Neural progenitor cell (in vitro differentiated cells): ENCODE measurements at places on chromosomes 5 and 9. TPM values are rescaled to one million over a fixed set of nuclear protein-coding genes. Genes with fewer than 3 reads are reported as not detected.

SHISAL2B gene
- 10.4 and 17.8 TPM in 2 replicates for total RNA-seq

ISOC1 gene
- 25.9 and 35.7 TPM in 2 replicates for total RNA-seq

ZDHHC11B gene
- 0.25 and 0.60 TPM in 2 replicates for total RNA-seq

F2RL2 gene
- total RNA-seq = 3.6 and 4.3 TPM in 2 replicates

TRIM36 gene
- 31.2 and 42.6 TPM in 2 replicates for total RNA-seq

DNA sequence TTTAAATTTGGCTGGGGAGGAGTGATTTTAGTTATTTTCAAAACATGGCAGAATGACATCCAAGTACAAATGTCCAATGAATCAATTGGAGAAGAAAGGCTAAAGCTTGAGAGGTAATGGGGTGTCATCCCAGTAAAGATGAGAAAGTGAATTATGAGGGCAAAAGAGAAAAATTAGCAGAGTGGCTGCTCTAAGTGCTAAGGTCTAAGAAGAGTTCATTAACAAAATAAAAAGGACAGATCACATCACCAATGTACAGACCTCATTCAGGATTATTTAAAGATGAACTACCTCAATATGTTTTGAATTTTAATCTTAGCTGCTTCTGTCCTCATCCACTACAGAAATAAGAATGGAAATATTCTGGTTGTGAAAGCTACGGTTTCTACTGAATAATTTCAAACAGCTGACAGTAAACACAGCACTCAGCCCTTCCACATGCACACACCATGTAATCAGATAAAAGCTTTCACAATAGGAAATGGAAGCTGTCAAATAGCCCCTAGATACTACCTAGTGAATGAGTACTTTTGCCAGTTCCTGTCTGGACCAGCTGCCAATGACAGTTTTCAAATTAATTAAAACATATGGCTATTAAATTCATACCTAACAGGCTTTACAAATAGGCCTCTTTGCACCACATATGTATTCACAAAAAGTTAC is 171.5 kb downstream of the SSBP2 start:
- no peak for DNase-seq

GRCh38 chr5:172707285-172708182 is 63.5 kb downstream of the DUSP1 start:
- DNase-seq = peak; percentile 81

DNA sequence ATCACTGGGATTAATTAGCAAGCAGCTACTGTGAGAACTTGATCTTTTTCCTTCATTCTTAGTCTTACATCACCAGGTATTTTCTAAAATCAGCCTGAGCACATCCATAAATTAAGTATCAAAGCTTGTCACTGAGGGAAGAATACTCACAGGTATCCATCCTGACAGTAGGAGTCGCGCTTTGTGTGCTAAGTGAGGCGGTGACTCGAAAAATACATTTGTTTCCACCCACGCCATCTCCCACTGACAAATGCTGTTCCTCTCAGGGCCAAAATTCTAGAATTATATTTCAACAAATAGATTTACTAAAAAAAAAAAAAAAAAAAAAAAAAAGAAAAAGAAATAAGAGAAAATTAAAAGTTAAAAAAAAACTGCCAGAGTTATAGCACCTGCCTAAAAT is 34.1 kb upstream of the GABRB2 start:
- DNase-seq = no peak

DNA sequence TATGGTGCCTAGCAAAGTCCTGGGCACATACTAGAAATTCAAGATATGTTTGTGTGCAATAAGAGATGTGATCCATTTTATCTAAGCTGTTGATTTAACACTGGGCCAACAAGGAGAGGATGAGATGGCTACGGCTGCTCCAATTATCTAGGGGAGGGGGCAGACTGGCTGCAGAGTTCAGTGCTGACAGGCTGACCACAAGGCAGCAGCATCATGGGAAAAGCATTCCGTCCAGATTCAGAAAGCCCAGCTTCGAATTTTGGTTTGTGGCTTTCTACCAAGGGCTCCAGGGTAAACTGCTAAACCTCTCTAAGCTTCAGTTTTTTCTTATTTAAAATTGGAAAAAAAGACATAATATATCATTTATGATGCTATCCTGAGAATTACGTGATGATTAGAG is 385.1 kb upstream of the DAP start:
- no peak for DNase-seq

DNA sequence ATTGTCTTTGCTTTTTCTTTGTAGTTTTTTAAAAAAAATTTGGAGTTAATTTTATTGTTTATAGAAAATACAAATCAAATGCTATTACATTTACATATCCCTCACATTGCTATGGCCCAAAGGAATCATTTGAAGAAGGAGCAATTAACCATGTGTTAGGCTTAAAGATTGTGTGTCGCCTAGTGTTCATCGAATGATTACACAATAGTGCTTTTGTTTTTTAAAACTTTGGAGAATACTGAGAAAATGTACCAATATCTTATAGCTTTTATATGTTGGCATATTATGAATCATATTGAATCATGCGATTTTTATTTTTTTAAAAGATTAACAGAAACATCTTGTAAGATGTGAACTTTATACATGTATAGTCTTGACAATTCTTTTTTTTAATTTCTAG is 21.7 kb downstream of the SLC30A5 start:
- DNase-seq = no peak

DNA sequence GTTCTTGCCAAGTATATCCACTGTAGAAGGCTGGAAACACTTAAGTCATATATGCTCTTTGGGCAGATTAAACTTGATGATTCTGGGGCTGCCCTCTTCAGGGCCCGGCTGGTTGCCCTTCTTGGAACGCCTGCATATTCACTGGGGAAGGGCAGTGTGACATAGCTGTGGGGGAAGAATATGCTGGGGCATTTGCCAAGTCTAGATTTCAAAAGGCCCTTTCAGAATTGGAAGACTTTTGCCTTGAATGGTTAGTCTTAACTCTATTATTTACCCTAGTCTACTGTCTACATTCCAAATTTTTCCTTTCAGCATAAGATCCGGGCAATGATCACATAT is 161.2 kb upstream of the PITX1 start:
- DNase-seq = no peak

DNA sequence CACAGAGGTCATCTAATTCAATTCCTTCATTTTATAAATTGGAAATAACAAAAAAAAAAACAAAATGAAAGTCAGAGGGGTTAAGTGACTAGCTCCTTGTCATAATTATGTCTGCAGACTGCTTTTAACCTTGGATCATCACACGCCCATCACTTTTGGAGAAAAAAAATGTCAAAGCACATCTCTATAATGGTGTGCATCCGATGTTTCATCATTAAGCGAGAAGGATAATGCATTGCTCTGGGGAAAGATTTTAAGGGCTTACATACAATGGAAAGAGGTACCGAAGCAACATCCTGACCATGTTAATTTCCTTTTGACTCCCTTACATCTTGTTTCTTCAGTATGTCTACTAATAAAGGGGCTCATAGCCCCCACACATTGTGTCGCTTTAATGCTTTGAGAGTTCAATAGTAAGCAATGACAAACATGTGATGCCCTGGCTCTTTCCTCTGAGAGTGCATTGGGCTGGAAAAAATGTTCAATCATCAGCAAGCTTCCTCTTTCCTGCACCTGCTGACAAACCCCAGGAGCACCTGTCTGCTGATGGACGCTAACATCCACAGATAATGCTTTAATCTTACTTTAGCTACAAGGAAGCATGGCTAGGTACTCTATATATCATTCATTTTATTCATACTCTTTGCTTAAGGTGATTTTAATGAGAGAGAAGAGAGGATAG is 242.2 kb downstream of the SMARCA2 start:
- no peak for DNase-seq

- no peak for DNase-seq
Observed at GRCh38 chr5:121029536-121030245, 565.6 kb downstream of the PRR16 start.

DNA sequence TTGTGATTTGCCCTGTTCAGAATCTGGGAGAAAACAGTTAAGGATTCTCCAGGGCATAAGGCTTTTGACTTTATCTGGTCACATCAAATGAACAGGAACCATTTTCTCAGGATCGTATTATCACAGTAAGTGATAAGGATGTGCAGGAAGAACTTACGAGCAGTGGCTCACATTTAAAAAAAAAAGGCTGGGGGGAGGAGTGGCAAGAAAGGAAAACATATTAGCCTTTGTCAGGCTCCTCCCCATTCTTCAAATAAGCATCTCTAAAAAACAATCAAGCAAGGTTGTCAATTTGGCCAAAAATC is 234.3 kb upstream of the TMEM161B start:
- DNase-seq = no peak

- no peak for DNase-seq
Observed at GRCh38 chr5:176743868-176744583, 66.3 kb upstream of the UNC5A start.

GRCh38 chr9:128798896-128799295 is 11.8 kb downstream of the TBC1D13 start:
- no peak for DNase-seq

DNA sequence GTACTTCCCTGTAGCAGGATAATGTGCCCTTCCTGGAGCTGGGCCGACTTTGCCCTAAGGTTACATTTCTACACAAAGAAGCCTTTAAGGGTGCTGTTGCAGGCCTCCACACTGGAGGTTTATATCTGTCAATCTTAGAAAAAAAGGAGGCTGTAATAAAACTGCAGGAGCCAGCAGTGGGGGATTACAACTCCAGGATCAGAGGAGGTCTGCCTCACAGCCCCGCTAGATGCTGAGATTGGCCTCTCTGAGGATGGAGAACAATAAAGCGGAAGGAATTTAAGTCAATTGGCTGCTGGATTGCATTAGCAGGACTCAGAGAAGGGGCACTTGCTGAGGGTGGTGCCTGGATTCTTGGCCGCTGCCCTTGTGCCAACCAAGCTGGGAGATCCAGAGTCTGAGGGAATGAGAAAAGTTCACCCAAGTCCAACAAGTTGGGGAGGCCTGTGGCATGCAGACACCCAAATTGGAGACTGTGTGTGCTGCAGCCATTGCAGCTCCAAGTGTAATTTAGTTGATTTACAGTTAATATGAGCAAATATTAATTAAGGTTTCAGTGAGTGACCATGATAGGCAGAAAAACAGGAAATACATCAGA is 99.0 kb upstream of the SSBP2 start:
- peak; percentile 44 for DNase-seq

DNA sequence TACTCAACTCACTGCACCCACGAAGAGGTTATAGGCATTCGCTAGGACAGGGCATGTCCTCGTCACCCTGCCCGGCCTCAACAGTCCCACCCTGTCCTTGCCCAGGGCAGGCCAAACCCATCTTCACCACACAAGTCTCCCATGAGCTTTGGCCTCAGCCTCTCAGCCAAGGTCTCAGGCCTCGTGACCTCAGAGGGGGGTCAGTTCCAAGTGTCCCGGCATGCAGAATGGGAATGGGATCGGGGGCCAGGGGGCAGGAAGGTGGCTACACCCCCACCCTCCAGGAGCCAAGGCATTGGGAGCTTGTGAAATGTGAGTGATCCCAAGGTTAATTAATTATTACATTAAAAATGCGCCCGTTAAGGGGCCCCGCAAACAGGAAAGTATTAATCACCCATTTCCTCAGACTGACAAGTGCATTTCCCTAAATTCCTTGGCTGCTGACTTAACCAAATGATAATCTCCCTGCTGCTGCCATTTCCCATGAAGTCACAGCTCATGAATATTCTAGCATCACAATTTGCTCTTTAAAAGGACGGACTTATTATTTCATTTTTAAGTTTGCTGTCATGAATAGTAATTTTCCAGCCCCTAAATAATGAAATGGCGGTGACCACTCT is 8.0 kb upstream of the UBAC1 start:
- DNase-seq = no peak

- DNase-seq = no peak
Observed at GRCh38 chr5:119368238-119368630, 12.4 kb downstream of the TNFAIP8 start.

- DNase-seq = no peak
Observed at GRCh38 chr9:75911390-75911789, 20.9 kb downstream of the PCSK5 start.

GRCh38 chr5:138445547-138446271 is 6.9 kb downstream of the REEP2 start:
- no peak for DNase-seq

DNA sequence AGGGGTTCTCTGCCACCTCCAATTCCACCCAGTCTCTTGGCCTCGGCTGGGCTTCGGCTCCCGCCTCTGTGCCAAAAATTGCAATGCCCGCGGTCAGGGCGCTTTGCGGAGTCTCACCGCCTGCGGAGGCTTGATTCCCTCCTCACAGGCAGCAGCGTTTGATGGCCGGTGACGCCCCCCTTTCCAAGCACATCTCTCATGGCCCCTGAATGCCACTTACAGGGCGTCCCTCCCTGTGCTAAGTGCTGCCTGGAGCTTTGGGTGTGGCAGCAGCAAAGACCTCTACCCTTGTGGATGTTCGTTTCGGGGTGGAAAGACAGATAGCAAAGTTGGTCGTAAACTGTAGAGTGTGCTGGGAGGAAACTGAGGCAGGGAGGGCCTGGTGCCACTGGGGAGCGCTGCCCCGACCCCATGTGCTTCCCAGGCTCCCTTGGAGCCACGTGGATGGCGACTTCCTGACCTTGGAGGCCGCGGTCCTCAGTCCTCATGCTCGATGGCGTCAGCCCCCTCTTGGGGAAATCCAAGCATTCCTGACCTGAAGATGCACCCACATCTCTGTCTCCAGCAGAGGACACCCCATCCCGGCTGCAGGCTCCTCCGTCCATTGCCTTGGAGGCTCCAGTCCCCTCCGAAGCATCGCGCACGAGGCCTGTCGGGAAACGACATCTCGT is 249.2 kb upstream of the IRX4 start:
- no peak for DNase-seq
